Fibroblast of villous mesenchyme (primary cell): ENCODE measurements at places on chromosomes 5 and 9. TPM values are rescaled to one million over a fixed set of nuclear protein-coding genes. Genes with fewer than 3 reads are reported as not detected.
A peak's percentile ranks its signal among the peaks of the same experiment; 100 is the strongest.

The BAG1 gene
- 9.1 and 21.6 TPM in 2 replicates for total RNA-seq

DNA sequence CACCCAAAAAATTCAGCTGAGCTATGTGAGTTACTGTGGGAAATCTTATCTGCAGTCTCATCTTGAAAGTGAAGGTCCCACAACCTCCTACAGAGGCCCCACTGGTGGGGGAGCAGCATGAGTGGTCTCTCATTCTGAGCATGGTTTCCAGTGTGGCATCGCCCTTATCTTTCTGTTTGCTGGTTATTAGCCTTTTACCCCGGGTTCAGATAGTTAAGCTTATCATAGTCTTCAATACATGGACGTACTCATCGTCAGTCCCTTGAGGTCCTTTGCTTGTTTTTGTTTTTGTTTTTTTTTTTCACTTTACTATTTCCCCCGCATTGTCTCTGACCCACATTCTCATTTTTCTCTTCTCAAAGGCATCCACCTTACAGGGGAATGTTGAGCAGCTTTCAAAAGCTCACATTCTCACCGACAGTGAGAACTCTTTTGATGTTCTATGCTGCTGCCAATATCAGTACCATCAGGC, 7.7 kb upstream of the HAVCR2 start:
- no peak for DNase-seq

The LRRC19 gene
- not detected in 2 replicates for total RNA-seq

- DNase-seq: no peak
Observed at GRCh38 chr5:151144275-151144674, 13.3 kb downstream of the ANXA6 start.

DNA sequence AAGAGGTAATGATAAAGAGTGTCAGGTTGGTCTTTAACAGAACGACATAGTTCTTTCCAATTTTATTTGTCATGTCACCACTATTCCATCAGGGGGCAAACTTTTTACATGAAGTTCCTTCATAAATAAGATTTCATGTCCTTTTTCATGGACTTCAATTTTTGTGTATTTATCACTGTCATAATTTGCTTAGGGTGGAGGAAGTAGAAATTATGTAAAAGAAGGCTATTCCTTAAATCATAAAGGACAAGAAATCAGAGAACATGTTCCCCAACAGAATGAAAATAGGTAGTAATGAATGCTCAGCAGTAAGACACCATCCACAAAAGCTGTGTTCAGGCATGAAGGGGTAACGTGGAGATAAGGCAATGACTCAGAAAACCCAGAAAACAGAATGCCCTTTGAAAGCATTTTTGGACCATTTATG, 72.7 kb downstream of the ZFAND5 start:
- DNase-seq: peak; percentile 66

GRCh38 chr9:116087246-116087645, 66.3 kb upstream of the PAPPA start:
- DNase-seq: peak; percentile 95

DNA sequence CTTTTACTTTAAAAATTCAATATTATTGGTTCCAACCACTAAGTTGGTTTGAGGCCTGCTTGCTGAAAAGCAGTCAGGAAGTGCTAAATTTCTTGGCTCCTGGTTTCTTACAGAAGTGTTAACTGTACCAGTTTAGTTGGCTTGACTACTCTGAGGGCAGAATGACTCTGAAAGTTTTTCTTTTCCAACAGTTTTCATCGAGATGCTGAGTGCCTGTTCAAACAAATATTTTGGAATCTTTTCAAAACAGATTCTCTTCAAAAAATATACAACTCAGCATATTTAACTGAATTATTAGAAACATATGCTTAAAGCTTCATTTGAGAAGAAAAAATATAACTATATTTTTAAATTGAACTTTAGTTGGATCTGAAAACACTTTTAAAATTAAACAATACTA, 37.0 kb downstream of the SLC38A9 start:
- DNase-seq: no peak

The SLC34A3 gene
- total RNA-seq: under 0.01 TPM in 1 of 2 replicates, not detected in the other
